ENCODE measurements at places on chromosomes 3 and 15.

DNA sequence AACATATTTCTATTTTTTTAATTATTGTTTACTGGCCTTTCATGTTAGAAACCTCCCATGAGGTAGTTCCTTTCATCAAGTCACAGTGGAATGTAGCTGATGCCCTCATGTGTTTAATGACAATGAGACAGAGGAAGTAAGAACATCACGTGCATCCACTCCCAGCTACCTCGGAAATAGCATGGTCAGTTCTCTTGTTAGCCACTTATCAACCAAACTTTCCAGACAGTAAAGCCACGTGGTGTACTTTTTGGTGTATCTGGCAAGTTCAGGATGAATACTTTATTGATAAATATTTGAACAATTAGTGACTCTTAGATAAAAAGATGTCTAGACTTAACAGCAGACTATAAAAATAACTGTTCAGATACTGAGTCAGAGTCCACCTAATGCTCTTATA is 781.7 kb downstream of the MECOM start:
- DNase-seq: no peak

DNA sequence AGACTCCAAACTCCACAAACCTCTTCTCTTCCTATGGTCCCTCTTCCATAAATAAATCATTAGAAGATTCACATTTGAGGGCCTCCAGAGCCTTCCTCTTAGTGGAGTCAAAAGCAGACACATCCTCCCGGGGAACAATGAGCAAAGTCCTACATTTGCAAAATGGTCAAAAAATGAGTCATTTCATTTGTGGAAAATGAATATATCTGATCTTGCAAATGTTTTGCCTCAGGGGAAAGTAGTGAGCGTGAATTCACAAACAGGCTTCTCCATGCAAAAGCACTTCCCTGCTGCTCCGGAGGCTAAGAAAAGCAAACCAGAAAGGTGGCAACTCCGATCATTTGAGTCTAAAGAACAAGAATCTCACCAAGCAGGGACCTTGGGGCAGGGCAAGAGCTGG is 86.7 kb upstream of the IQSEC1 start:
- DNase-seq: no peak

DNA sequence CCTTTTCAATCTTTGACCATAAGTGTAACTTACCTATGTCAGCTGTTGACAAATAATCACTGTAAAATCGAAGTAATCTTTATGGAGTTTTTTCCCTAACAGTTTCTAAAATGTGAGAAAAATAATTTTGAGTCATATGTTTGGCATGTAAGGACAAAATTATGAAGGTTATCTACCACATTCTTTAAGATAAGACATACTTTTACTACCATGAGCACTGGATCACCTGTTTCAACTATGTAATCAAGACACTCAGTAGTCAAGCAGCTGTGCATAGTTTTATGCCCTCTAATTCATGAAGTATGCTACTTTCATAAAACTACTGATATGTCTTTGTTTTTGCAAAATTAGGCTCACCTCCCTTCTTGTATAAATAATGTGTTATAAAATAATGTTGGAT is 12.1 kb downstream of the FGF7 start:
- DNase-seq: no peak

DNA sequence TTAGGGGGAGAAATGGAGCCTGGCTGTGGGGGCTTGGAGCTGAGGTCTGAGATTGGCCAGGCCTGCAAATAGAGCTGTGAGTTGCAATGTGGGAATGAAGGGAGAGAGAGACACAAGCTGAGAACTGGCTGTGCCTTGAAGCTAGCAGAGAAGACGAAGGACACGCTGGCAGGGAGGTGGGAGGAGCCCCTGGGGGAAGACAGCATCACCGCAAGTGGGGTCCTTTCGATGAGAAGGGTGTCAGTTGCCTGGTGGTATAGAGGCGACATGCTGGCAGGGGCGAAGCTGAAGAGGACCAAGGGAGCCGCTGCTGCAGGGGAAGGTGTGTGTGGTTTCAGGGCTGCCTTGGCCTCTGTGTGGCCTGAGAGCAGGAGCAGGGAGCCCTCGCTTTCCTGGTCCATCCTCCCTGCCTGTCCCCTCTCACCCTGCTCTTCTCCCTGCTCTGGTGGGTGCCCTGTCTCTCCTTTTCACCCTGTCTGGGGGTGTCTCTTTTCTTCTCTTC is 5.5 kb downstream of the RHCG start:
- no peak for DNase-seq

- no peak for DNase-seq
Measured at GRCh38 chr3:132161608-132162007, 126.8 kb upstream of the CPNE4 start.

GRCh38 chr15:101295607-101296161 is 636 bp upstream of the SNRPA1 start:
- no peak for DNase-seq

DNA sequence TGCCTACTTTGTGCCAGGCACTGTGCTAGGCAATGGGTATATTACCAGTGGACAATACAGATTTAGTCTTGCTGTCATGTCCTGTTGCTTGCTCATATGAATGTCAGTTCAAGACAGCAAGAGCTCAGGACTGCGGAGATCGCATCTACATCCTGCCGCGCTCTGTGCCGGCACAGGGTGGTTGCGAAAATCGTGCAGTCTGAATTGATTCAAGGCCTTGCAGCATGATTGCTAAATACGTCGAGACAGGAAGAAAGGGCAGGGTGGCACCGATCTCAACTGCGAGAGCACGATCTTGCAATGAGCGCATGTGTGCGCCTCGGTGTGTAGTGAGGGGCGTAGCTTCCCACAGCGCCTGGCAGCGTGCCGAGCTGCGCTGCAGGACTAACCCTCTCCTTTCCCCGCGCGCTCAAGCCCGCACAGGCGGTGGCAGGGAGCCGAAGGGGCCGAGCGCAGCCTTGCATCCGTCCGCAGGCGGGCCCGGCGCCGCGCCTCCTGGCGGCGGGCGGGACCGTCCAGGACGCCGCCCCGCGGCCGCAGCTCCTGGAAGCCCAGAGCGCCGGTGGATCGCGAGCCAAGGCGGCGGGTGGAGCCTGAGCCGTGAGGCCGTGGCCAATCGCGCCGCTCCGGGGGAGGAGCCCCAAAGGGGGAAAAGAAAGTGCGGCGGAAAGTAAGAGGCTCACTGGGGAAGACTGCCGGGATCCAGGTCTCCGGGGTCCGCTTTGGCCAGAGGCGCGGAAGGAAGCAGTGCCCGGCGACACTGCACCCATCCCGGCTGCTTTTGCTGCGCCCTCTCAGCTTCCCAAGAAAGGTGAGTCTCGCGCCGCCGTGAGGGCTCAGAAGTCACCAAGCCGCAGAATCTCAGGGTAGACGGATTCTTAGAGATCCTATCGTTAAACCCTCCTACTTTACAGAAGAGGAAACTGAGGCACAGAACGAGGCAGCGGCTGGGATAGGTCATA is at the start of gene IL1RAP:
Gene IL1RAP (plus strand): TSS at position 677 of the 962 bp plus-strand sequence. CDS start 50,205 bp downstream, outside the sequence.
- peak; percentile 82 for DNase-seq

DNA sequence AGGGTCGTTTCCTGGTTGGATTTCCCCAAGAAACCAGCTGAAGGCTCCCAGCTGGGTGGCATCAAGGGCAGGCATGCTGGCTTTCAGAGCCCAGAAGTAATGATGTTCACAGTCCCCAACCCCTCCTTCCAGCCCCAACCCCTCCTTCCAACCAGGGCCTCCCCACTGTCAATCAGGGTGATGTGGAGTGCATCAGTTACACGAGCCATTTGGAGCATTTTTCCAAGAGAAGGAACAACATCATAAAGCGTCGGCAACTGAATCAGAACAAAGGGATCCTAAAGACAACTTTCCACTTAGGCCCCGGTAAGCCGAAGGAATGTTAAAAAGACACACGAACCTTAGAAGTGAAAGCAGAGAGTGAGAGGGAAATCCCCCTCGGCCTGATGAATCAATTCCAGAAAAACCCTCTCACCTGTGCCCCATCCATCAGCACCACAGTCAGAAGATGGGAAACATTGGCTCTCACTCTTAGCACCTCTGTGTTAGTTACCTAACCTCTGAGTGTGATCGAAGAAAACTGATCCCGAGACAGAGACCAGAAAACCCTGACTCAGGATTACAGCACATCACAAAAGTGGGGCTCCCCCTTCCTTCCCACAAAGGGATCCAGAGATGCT is 101.2 kb upstream of the WNT5A start:
- no peak for DNase-seq

GRCh38 chr3:71133865-71134264 is 449.7 kb downstream of the FOXP1 start:
- DNase-seq: no peak

- no peak for DNase-seq
Measured at GRCh38 chr3:136929977-136930670, 27.7 kb upstream of the IL20RB start.

GRCh38 chr3:114453361-114453780 is 159.5 kb downstream of the TIGIT start:
- no peak for DNase-seq
